HCEC 1CT (cell line): ENCODE measurements at places on chromosomes 12 and 14.

- DNase-seq, result no peak
These were observed 140.7 kb upstream of the PWP1 start for GRCh38 chr12:107544937-107545336.

- no peak for DNase-seq
These were observed 1050.0 kb downstream of the GALC start for GRCh38 chr14:86942936-86943335.

DNA sequence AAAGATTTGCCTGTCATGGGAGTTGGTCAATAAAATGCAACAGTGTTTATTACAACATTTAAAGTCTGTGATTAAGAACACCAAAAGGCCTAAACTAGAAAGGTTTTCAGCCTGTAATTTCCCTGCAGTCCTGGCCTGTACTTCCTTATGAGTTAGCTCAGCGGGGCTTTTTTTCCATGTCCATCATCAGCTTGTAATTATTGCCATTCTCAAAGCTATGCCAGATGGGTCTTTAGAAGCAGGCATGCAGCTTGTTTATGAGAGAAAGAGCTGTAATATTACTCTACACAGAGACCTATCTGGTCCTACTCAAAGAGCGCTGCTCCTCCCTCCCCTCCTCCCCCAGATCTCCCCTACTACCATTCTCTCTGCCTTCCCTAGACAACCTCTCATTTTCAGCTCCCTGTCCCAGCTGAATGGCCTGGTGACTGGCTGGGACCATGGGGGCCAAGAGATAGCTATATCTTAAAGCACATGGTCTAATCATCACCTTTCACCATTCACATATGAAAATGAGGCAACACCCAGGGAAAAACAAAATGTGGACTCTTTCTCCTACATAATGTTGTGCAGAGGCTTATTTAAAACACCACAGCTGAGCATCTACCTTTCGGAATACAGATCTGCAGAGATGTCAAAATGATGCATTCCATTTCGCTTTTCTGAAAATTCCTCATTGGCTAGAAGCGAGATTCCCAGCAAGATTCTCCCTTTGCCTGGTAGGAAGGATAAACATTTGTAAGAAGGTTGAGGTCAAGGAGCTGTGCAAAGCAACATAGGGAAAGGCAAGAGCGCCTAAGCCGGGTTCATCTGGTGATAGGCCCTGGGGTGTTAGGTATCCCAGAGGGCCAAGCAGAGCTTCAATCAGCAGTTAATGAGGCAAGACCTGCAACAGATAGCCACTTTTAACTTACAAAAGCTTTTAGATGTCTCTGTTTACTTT, 209.7 kb upstream of the CDKN3 start:
- no peak for DNase-seq

GRCh38 chr14:32940711-32941667, 2.3 kb downstream of the NPAS3 start:
- DNase-seq, result no peak

DNA sequence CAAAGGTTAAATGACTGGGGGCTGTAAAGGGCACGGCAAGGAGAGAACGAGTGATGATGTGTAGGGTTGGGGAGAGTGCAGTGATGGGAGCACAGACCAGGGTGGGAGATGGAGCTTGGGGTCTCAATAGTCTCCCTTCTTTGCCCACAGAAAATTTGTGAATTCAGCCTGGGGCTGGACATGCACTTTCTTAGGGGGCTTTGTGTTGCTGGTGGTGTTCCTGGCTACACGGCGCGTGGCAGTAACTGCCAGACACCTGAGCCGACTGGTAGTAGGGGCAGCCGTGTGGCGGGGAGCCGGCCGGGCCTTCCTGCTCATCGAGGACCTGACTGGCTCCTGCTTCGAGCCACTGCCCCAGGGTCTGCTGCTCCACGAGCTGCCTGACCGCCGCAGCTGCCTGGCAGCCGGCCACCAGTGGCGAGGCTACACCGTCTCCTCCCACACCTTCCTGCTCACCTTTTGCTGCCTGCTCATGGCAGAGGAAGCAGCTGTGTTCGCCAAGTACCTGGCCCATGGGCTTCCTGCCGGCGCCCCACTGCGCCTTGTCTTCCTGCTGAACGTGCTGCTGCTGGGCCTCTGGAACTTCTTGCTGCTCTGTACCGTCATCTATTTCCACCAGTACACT, 1.7 kb downstream of the FITM1 start:
- DNase-seq, result no peak

GRCh38 chr14:68458840-68459469, 333.9 kb downstream of the ZFP36L1 start:
- peak; percentile 68 for DNase-seq

- DNase-seq, result no peak
These were observed 17.5 kb upstream of the GPATCH2L start for GRCh38 chr14:76134231-76134630.

DNA sequence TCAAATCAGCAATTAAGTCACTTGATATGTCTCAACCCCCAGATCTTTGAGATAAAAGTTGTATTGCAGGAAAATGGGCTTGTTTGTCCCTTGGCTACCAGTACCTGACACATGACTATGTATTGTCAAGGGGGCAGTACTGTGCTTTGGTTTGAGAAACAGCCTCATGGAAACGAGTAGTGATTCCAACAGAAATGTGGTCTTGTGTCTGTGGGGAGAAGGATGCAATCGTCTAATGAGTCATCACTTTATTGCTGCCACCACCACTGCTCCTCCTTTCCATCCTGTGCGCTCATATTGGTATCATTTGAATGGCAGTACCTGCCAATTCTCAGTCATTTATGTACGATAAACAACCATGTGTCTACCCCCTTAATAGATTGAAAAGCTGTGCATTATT, 72.8 kb upstream of the ARHGAP5 start:
- peak; percentile 78 for DNase-seq

DNA sequence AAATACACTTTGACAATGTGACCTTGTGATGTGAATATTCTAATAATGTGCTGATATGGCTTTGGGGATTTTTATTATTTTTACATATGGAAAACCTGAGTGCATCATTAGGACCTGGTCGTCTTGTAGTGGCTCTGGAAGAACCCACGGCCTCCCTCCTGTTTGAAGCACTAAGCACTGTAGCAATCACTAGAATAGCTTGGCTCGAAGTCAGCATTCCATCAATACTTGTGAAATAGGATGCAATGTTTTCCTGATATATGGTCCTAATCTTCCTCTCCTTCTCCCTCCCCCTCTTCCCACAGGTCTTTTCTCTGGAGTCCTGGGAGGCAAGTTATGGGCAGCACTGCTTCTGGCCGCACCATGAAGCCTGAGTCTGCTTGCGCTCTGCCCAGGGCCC, 71.9 kb downstream of the NRXN3 start:
- DNase-seq, result no peak

- DNase-seq, result no peak
These were observed 1.2 kb downstream of the FOS start for GRCh38 chr14:75279763-75280290.

GRCh38 chr14:62592877-62593276, 452.4 kb downstream of the KCNH5 start:
- DNase-seq, result peak; percentile 78

DNA sequence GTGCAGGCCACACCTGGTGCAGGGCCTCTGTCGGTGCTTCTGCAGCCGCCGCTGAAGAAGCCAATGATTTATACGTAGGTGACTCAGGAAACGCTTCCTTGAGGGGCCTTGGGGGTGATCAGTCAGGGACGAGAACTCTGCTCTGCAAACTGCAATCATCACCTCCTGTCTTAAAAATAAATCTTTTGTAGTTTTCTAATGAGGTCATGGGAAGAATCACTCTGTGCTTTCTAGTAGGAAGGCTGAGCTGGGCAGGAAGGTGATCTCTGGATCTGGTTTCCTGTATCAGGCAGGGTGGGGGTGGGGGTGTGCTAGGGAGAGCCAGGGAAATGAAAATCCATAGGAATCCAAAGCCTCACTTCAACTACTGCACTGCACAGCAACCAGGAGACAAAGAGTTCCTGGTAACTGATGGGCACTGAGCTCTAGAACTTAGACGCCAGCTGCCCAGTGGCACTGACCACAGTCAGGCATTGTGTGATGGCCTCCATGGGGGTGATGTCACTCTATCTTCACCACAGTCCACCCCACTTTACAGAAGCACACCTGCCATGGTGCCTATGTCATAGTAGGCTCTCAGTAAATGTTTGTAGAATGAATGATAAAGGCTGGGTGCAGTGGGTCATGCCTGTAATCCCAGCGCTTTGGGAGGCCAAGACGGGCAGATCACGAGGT, 292.4 kb upstream of the PWP1 start:
- no peak for DNase-seq

- DNase-seq, result no peak
These were observed 194.4 kb downstream of the EFCAB11 start for GRCh38 chr14:89760086-89760485.

DNA sequence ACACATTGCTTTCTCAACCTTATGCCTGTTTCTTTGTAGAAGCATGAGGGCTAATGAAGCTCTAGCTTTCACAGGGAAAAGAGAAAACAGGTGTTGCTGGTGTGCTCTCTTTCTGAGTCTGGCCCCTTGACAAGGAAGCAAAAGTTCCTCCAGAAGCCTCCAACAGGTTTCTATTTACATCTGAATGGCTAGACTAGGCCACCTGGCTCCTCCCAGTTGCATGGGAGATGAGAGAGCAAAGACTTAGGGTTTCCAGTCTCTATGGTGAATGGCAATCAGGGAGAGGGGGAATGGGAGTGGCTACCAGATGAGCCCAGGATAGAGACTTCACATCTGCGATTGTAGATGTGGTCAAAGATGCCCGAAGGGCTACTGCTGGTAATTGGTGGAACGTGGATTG, 138.1 kb upstream of the PLXNC1 start:
- DNase-seq, result no peak

- DNase-seq, result peak; percentile 41
These were observed 118.7 kb downstream of the KSR2 start for GRCh38 chr12:117850048-117850447.

DNA sequence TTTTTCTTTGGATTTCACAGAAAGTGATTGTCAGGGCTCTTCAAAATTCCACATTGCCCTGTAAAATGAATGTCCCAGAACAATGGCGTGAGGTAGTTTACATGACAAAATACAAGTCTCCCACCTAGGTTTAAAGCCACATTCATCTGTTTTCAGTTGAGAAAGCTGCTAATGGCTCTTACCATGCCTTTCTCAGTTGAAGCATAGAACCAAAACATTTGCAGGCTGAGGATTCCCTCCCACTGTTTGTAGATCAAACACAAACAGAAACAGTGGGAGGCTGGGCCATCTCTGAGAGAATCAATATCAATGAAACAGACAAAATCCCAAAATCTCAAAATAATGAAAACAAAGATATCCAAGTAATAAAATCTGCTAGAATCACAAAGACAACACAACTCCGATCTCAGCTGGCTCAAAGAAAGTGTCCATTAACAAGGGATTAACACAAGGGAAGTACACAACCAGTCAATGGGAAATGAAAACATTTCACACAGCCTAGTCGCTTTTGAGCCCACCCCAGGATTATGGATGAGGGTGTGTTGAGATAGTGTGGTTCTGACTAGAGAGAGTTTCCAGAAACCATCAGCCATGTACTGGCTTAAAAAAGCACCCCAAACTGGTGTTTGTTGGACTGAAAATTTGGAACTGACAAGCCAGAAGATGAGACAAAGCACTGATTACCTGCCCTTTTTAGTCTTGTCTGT, 54.5 kb upstream of the TMEM260 start:
- no peak for DNase-seq

DNA sequence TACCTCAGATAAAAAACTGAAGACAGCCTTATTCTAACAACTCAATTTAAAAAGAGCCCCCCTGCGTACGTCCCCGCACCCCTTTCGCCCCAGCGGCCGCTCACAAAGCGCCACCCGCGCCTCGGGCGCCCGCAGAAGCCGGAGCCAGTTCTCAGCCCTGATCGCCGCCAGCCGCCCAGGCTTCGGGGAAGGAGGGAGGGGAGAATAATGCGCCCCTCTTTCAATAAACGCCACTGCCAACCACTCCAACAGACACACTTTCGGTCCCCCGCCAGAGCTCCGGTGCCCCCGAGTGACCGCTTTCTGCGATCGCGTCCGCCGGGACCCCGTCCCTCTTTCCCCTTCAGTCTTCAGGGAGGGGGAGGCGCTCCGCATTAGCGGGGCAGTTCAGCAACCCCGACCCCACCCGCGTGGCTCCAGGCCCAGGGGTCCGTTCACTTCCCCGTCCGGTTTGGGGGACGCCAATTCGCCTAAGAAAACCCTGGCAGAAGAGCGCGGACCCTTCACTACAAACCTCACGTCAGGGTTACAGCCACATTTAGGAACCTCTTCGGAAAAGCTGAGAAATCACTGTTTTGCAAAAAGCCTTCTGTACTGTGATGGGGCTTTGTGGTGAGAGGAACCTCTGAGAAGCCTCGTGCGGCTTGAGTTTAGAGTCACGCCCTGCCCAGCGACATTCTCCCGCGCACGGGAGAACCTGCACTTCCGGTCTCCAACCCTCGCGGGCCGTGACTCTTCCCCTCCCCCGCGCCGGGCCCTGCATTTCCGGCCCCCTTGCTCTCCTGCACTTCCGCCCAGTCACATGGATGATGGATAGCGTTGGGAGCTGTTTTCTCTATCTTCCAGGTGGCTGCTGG, 18.7 kb downstream of the FOXG1 start:
- no peak for DNase-seq

DNA sequence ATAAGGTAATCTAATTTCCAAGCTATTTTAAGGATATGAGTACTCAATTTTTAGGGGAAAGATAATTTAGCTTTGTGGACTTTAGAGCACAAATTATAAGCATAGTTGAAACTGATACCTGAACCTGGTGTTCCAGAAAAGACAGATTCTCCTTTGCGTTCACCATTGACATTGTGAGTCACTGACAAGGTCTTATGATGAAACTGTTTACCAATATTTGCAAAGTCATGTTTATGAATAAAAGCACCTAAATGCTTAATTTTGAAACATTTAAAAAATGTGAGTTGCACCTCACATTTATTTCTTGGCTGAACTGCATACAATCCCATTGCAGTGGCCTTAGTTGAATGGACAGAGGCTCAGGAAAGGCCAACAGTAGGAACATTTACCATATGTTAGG, 3.9 kb downstream of the BCAT1 start:
- no peak for DNase-seq

GRCh38 chr14:94971750-94972149, 185.6 kb downstream of the DICER1 start:
- DNase-seq, result no peak

DNA sequence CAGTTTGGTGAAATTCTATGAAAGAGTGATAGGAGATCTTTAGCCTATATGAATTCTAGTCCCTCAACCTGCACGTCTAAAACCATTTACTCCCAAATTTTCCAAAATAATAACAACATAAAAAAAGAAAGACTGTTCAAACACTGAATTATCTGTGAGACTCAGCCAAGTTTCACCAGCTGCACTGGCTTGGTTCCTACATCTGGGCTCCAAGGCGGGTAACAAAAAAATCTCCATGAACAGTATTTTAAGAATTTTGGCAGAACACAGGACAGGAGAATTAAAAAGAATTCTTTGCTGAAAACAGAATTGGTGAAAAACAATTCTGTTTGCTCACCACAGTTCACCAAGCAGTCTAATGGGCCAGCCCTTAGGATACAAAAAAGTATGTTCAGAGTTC, 536.8 kb upstream of the ATP2B1 start:
- no peak for DNase-seq

- DNase-seq, result no peak
These were observed 91.2 kb upstream of the PARP11 start for GRCh38 chr12:3964439-3964838.
